Right lung (tissue), 10 donors: ENCODE measurements at places on chromosomes 12 and 14.

DNA sequence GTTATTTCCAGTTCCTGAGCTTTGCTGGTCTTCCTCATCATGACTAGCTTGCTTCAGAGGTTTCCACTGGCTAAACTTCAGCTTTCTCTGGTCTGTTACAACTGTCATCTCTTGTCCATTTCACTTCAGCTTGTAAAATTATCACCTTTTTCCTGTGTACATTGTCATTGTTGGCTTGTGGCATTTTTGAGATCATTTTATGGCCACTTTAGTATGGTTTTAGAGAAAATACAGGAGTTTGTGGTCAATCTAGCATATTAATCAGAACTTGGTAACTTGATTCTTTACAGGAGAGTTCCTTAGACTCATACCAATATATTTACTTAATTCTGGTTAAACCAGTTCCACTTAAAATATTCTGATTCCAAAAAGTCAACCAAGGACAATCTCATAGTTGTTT, 235.9 kb upstream of the KITLG start:
- DNase-seq, result no peak

DNA sequence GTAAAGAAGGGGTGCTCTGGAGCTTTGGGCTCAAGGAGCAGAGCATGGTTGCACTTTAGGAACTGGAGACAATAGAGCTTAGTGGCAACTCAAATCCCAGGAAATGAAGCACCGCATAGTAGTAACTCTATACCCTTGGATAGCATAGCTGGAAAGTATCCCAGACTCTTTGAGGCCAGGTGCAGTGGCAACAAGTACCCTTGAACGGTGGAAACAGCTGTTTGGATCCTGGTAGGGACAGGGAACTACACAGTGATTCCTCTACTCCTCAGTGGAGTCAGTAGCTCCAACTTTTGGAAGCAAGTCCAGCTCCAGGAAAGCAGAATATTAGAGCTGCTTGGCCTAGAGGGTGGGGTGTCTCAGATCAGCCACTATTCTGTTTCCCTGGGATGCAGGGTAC, 129.0 kb upstream of the WSCD2 start:
- DNase-seq, result no peak

DNA sequence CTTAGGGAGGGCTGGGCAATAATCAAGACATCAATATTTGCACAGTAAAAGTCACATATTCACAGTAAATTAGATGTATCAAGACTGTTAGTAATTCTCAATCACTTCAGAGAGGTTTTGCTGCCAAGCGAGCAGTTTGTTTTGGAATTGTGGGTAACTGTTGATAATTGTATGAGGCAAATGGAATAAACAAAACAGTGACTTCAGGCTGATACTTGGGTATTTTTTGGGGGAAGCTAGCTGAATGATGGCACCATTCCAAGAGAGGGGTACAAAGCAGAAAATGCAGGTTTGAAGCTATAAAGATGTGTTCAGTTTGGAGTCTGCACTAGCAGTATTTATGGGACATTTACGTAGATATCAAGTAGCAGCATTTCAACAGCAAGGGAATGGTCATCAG, 232.8 kb upstream of the ATP2B1 start:
- DNase-seq, result no peak

DNA sequence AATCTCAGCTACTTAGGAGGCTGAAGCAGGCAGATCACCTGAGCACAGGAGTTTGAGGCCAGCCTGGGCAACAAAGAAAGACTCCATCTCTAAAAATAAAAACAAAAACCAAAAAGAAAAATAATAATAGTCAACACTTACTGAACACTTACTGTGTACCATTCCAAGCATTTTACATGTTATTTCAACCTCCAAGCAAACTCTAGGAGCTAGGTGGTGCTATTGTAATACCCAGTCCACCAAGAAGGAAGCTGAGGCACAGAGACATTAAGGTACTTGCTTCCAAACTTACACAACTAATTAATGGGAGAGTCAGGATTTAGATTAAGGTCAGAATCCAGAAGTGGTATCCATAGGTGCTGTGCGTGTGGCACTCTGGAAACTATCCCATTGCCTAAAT, 13.7 kb upstream of the OR6J1 start:
- no peak for DNase-seq

DNA sequence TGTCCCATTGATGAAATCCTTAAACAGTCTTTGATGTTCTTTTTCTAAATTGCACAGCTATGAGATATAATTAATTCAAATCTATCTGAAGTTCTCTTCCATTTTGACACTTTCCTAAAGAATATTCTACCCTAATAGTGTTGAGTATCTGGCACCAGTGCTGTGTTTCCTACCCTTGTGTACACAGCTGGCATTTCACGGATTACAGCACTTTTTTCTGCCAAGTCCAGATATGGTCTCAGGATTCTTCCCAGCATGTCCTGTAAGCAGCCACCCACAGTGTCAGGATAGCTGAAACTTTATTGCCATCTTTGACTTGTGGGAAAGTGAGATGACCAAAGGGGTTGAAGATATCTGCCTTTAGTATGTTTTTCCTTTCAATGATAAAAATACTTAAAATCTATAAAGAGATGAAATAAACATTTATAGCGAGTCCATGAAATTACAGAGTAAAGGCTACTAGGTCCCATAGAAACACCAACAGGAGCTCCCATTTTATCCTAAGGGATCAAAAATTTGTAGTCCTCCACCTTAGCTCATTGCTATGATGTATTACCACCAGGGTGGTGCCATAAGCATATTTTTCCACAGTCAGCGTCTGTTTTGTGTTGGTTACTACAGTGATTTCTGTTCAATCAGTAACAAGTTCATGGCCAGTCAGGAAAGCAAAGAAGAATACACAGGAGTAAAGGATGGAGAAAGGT, 96.7 kb downstream of the TRHDE start:
- no peak for DNase-seq

DNA sequence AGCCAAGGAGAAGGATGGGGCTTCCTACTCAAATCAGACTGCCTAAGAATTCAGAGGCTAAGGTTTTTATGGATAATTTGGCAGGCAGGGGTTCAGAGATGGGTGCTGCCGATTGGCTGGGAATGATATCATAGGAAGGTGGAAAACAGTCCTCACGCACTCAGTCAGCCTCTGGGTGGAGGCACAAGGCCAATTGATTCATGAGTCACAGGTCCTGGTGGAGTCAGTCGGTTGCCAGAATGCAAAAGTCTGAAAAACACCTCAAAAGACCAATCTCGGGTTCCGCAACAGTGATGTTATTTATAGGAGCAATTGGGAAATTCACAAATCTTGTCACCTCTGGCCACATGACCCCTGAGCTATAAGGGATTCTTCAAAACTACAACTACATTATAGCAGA, 105.5 kb downstream of the GXYLT1 start:
- DNase-seq, result no peak

DNA sequence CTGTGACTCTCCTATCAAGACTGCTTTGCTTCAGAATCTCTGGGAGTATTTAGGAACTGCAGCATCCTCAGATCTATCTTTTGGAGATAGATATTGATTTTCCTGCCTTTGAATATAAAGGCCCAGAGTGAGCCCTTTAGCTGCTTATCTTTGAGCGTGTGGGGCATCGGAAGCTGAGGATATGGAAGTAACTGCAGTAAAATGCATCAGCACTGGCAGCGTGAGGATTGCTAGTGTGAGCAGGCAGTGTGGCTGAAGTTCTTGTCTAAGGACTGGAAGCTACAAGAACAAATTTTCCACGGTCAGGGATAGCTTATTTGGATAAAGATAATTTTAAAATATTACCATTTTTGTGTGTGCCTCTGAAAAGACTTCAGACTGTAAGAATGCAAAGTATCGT, 474.7 kb downstream of the NPAS3 start:
- DNase-seq, result no peak

DNA sequence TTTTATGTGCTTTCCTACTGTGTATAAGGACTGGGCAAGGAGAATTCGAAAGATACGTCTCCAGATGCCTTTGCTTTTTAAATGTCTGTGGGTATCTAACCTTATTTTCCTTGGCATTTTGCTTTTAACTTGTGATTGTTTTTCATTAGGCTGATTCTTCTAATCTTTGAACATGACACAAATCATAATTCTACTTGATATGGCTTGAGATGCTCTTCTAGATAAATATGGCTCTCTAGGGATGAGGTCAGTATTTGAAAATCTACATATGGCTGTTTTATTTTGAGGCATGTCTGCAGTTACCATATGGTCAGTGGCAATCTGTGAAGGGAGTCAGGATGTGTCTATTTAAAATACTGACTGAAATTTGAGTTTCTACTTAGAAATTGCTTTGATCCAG, 139.2 kb downstream of the SLC2A13 start:
- DNase-seq, result no peak

DNA sequence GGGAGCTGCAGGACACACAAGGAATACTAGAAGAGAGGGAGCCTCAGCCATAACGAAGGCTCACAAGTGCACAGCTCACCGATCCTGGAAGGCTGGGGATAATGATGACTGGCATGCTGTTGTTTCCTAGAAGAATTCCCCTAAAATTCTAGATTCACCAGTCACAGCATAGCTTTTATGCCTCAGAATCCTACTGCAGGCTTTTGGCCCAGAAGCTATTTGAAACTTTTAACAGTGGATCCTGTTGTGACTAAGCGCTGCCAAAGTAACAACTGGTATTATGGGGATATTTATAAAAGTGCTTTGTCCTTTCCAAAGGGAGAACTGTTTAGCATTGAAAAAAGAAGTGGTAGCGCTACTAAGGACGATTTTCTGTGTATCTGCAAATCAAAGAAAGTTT, 214.1 kb upstream of the PELI2 start:
- DNase-seq, result no peak
